Neural progenitor cell (in vitro differentiated cells): ENCODE measurements at places on chromosomes 1 and 21.
A peak's percentile ranks its signal among the peaks of the same experiment; 100 is the strongest.

DNA sequence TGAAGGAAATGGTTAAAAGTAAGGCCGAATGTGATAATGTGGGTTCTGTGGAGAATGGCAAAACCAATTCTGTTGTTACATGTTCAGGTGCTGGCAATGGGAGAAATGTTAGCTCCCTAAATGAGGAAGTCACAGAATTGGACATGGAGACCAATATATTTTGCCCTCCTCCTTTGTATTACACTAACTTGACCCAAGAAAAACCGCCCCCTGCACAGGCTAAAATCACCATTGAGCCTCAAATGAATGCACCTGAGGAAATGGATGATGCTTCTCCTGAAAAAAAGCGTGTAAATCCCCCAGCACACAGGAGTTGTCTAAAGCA is 932 bp downstream of the MAP10 start:
- H3K36me3 ChIP-seq: no peaks in the 10 kb centered on the region
- no peak overlapping the region for H3K27ac ChIP-seq
- H3K4me1 ChIP-seq: peaks cover 5% of the 10 kb centered on the region
- DNase-seq: no peak
- H3K4me3 ChIP-seq: peak overlapping the region; percentile 67
- no peaks in the 10 kb centered on the region for H3K27me3 ChIP-seq

DNA sequence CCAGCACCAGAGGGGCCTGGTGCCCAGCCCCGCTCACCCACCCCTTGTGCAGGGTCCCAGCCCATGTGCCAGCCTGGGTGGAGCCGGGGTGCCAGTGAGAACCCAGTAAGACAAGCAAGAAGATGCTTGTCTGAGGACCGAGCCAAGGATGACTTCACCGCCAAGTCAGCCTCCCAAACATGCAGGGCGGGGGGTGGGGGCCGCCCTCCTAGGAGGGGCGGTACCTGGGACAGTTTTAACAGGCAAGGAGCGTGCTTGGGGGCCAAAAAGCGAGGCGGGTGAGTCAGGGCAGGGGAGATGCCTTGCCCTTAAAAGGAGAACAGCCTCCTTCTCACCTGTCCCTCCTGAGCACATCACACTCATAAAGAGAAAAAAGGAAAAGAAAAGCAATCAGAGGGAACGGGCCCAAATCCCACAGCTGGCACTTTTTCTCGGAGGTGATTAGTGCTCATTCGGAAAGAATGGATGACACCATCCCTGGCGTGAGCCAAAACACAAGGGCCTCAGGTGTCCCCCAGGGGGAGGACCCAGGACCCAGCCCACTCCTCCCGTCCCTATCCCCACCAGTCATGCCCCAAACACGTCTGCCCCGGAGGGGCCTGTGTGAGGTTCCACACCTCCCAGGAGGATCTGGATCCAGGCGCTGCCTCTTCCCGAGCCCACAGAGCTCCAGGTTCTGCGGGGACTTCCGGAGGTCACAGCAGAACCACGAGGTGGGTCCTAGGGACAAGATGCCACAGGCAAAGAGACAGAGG is 77.6 kb upstream of the IFFO2 start:
- no peak overlapping the region for H3K4me3 ChIP-seq
- no peak overlapping the region for H3K27ac ChIP-seq
- H3K36me3 ChIP-seq: no peaks in the 10 kb centered on the region
- H3K27me3 ChIP-seq: no peaks in the 10 kb centered on the region
- H3K4me1 ChIP-seq: no peaks in the 10 kb centered on the region
- DNase-seq: no peak

GRCh38 chr1:48450505-48450904 is 21.5 kb downstream of the SPATA6 start:
- DNase-seq: no peak
- H3K36me3 ChIP-seq: no peaks in the 10 kb centered on the region
- no peaks in the 10 kb centered on the region for H3K4me1 ChIP-seq

GRCh38 chr1:204524986-204525385 is 8.8 kb downstream of the MDM4 start:
- H3K4me1 ChIP-seq: no peaks in the 10 kb centered on the region
- peaks cover 4% of the 10 kb centered on the region for H3K36me3 ChIP-seq
- no peak overlapping the region for H3K4me3 ChIP-seq
- no peak overlapping the region for H3K27ac ChIP-seq
- H3K27me3 ChIP-seq: no peaks in the 10 kb centered on the region

DNA sequence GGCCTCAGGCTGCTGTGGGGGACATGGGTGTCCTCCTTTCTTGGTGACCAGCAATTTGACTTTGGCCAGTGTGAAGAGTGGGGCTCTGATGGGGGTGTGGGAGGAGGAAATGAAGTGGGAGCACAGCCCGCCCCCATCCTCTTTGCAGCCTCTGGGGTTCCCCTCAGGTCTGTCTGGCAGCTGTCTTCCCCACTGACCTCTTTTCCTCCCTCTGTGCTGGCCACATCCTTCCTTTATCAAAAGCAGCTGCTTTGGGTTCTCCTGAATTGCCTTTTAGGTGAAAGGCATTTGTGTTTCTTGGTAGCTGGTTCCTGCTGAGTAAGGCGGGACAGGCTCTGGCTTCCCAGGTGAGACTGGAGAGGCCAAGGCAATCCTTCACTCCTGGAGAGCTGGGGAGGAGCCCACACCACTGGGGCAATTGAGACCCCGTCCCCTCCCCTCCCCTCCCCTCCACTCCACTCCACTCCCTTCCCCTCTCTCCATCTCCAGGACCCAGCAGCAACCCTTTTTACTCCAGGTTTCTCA is 24.9 kb downstream of the PCAT6 start:
- DNase-seq: no peak
- peaks cover 12% of the 10 kb centered on the region for H3K4me1 ChIP-seq
- no peak overlapping the region for H3K27ac ChIP-seq

- H3K4me3 ChIP-seq: no peak overlapping the region
- H3K27me3 ChIP-seq: no peaks in the 10 kb centered on the region
- peaks cover 19% of the 10 kb centered on the region for H3K4me1 ChIP-seq
- H3K36me3 ChIP-seq: peaks cover 12% of the 10 kb centered on the region
These were observed 3.5 kb upstream of the ST3GAL3 start for GRCh38 chr1:43703836-43704235.

GRCh38 chr1:61116421-61116820 is 34.1 kb downstream of the NFIA start:
- H3K4me1 ChIP-seq: peaks cover 6% of the 10 kb centered on the region
- no peaks in the 10 kb centered on the region for H3K27me3 ChIP-seq
- H3K36me3 ChIP-seq: no peaks in the 10 kb centered on the region
- no peak overlapping the region for H3K27ac ChIP-seq
- no peak overlapping the region for H3K4me3 ChIP-seq
- DNase-seq: no peak

DNA sequence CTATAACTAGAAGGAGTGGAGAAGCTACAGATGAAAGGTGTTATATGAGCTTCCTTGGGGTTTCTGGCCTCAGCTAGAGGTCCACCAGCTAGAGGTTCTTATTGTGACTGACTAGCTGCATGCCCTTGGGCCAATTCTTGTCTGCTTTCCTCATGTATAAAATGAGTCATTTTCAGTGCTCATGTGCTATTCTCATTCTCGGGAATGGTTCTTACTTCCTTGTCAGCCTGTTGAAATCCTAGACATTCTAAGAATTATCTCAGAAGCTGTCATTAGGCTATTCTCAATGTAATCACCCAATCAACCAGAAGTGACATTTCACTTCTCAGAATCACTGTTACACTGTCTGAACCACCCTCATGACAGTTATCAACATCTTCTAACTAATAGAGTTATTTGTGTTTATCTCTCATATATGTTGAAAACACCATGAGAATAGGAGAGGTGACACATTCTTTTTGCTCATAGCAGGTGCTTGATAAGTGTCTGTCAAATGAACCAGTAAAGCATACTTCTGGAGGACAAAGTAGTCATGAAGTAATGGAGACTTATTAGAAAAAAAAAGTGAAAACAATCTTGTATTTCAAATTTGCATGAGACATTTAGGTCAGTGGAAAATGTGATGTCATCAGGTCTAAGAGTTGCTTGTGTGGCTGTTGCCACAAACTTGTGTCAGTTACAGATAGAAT is 122.8 kb upstream of the IVNS1ABP start:
- H3K27me3 ChIP-seq: no peaks in the 10 kb centered on the region
- no peaks in the 10 kb centered on the region for H3K36me3 ChIP-seq
- no peak overlapping the region for H3K27ac ChIP-seq
- H3K4me3 ChIP-seq: no peak overlapping the region
- no peak for DNase-seq

GRCh38 chr1:221162352-221162751 is 283.1 kb downstream of the HLX start:
- DNase-seq: no peak
- H3K27ac ChIP-seq: peak overlapping the region; percentile 1
- no peaks in the 10 kb centered on the region for H3K36me3 ChIP-seq
- H3K4me3 ChIP-seq: no peak overlapping the region

- H3K4me1 ChIP-seq: peaks cover 19% of the 10 kb centered on the region
- no peaks in the 10 kb centered on the region for H3K36me3 ChIP-seq
- H3K27me3 ChIP-seq: no peaks in the 10 kb centered on the region
- DNase-seq: peak; percentile 12
- H3K4me3 ChIP-seq: no peak overlapping the region
- H3K27ac ChIP-seq: no peak overlapping the region
These were observed 25.6 kb downstream of the CD244 start for GRCh38 chr1:160836981-160837557.

DNA sequence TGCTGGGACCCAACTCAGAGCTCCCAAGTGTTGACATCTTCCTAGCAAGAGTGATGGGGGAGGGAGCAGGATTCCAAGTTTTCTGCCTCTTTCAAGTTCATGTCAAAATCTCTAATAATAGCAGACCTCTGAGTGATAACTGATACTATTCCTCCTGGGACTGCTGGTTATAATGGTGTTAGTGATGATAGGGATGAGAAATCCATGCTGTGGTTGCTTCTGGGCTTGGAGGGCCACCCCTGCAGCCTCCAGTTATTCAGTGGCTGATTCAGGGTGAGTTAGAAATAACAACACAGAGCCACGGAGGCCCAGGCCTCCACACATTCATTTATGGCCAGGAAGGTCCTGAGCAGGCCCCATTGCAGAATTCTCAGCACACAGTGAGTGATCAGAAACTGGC is 40.6 kb upstream of the ARTN start:
- H3K27me3 ChIP-seq: no peaks in the 10 kb centered on the region
- no peak for DNase-seq
- peaks cover under 1% of the 10 kb centered on the region for H3K4me1 ChIP-seq

- no peak within 1 kb of the TSS for H3K27ac ChIP-seq
- H3K36me3 ChIP-seq: no peaks in the 10 kb centered on the region
- H3K4me3 ChIP-seq: peak within 1 kb of the TSS; percentile 88
- H3K4me1 ChIP-seq: peaks cover 5% of the 10 kb centered on the region
- peak; percentile 95 for DNase-seq
- H3K27me3 ChIP-seq: peaks cover 35% of the 10 kb centered on the region
These were observed at the start of gene NCAM2 for GRCh38 chr21:20997636-20998455. TSS of gene NCAM2 (plus strand) at chr21:20998409.

- H3K4me1 ChIP-seq: peaks cover 11% of the 10 kb centered on the region
- no peaks in the 10 kb centered on the region for H3K36me3 ChIP-seq
- no peak overlapping the region for H3K4me3 ChIP-seq
- H3K27ac ChIP-seq: no peak overlapping the region
- DNase-seq: no peak
- H3K27me3 ChIP-seq: no peaks in the 10 kb centered on the region
These were observed 37.3 kb upstream of the TMEM125 start for GRCh38 chr1:43232482-43232881.

DNA sequence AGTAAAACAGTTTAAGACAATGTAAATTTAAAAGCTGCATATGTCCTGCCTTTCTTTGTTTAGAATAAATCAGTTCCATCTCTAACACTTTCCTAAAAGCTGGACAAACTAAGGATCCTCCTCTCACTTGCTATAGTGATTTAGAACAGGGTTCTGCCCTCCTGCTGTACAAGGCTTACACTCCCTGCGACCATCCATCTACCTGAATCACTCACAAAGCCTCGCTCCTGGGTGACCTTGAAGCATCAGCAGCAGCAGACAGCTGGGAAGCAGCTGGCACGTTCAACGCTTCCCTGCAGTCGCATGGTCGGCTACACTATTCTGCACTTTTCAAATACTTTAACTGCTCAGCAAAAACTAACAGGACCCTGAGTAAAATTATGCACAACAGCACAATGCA is 128.0 kb downstream of the NTPCR start:
- no peak overlapping the region for H3K4me3 ChIP-seq
- no peak overlapping the region for H3K27ac ChIP-seq
- no peaks in the 10 kb centered on the region for H3K36me3 ChIP-seq
- DNase-seq: no peak

DNA sequence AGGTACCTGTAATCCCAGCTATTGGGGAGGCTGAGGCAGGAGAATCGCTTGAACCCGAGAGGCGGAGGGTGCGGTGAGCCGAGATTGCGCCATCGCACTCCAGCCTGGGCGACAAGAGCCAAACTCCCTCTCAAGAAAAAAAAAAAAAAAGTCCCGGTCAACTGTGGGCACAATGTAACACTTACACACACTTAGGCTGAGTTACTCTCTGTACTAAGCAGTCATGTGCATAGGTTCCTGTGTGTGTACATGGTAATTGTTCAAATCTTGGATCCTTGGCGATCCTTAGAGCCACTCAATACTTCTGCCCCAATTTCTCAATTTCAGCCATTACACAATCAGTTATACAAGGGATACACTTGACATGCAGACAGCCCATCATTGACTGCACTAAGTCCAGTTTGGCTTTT is 11.6 kb downstream of the SDCCAG8 start:
- H3K4me3 ChIP-seq: no peak overlapping the region
- H3K4me1 ChIP-seq: peaks cover 4% of the 10 kb centered on the region
- no peaks in the 10 kb centered on the region for H3K27me3 ChIP-seq

DNA sequence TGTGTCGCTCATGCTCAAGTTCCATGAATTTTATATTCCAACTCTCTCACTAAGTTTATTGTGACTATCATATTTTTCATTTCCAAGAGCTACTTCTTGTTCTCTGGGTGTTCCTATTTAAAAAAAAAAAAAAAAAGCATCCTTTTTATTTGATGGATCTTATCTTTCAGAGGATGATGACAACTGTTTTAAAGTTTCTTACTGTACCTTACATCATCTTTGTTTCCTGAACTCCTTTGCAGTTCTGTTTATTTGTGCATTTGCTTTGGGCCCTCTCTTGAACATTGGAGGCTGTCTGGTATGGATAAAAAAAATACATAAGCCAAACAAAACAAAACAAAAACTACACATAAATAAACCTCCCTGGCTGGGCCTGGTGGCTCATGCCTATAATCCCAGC is 32.1 kb upstream of the FAM20B start:
- H3K4me1 ChIP-seq: no peaks in the 10 kb centered on the region
- H3K27me3 ChIP-seq: no peaks in the 10 kb centered on the region
- H3K36me3 ChIP-seq: no peaks in the 10 kb centered on the region
- H3K27ac ChIP-seq: no peak overlapping the region
- no peak overlapping the region for H3K4me3 ChIP-seq
- no peak for DNase-seq

GRCh38 chr1:217534566-217534965 is 96.3 kb downstream of the GPATCH2 start:
- H3K4me1 ChIP-seq: no peaks in the 10 kb centered on the region
- no peak for DNase-seq
- H3K27me3 ChIP-seq: no peaks in the 10 kb centered on the region
- no peaks in the 10 kb centered on the region for H3K36me3 ChIP-seq
- H3K27ac ChIP-seq: no peak overlapping the region

- no peaks in the 10 kb centered on the region for H3K36me3 ChIP-seq
- no peaks in the 10 kb centered on the region for H3K4me1 ChIP-seq
- no peak overlapping the region for H3K27ac ChIP-seq
- no peaks in the 10 kb centered on the region for H3K27me3 ChIP-seq
These were observed 22.6 kb downstream of the GPR157 start for GRCh38 chr1:9106286-9106685.

- H3K27me3 ChIP-seq: no peaks in the 10 kb centered on the region
- DNase-seq: no peak
- no peaks in the 10 kb centered on the region for H3K36me3 ChIP-seq
- H3K4me3 ChIP-seq: no peak overlapping the region
- no peaks in the 10 kb centered on the region for H3K4me1 ChIP-seq
- no peak overlapping the region for H3K27ac ChIP-seq
These were observed 72.9 kb downstream of the LBR start for GRCh38 chr1:225354906-225355305.
